ENCODE measurements at places on chromosomes 4 and X.

- DNase-seq = peak; percentile 21
Measured at GRCh38 chr4:98150092-98150761, 7.0 kb upstream of the STPG2 start.

DNA sequence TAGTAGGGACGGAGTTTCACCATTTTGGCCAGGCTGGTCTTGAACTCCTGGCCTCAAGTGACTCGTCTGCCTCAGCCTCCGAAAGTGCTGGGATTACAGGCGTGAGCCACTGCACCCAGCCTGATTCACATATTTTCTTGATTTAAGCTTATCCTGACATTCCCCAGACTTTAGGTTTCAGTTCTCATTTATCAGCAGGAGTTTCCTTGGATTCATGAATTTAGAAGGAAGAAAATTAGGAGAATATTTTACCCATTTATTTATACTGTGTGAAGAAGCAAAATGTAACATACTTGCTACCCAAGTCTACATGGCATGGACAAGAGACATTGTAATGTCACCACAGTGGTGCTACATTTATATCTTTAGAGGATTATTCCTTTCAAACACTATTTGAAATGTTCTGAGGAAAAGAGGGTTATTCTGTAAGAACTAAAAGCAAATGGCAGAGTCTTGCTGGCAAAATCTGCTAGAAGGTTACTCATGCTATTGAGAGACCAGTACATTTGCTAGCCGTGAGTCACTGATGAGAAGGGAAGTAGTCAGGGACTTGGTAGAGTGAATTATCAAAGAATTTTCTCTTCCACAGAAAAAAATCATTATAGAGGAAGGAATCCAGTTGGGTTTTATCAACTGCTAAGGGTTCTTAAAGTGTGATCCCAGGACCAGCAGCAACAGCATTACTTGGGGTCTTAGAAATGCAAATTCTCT is 26.1 kb upstream of the CFAP299 start:
- DNase-seq = peak; percentile 90

GRCh38 chr4:26157541-26157940 is 163.3 kb upstream of the RBPJ start:
- no peak for DNase-seq

DNA sequence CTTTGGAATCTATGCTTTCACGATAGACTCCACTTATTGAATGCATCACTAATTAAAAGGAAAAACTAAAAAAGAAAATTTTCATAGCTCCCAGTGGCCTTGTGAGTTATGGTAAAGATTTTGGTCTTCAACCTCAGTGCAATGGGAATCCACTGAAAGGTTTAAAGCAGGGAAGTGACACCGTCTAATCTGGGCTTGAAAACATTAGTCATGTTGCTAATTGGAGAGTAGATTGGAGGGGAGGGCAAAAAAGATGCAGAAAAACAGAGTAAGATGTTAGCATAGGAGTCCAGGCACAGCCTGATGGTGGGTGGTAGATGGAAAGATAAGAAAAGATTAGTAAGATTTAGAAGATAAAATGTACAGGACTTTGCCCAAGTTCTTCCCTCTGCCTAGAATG is 633.1 kb upstream of the FTHL17 start:
- DNase-seq = no peak

DNA sequence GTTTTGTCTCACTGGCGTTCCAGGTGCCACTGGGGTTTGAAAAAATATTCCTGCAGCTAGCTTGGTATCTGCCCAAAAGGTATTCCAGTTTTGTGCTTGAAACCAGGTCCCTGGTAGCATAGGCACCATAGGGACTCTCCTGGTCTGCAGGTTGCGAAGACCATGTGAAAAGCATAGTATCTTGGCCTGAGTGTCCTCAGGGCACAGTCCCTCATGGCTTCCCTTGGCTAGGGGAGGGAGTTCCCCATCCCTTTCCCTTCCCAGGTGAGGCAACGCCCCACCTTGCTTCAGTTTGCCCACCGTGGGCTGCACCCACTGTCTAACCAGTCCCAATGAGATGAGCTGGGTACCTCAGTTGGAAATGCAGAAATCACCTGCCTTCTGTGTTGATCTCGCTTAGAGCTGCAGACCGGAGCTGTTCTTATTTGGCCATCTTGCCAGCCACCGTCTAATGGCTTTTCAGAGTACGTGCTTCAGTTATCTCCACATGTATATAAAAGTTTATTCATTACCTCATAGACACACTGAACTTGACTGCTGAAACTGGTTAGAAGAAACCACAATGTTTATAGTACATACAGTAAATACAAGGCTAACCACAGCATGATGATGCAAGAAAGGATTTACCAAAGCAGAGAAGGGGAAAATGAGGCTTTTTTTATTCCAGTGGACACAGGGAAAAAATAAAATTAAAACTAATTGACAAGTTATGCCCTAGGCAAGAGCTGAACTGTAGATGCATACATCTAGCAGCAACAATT is 10.6 kb downstream of the PBDC1 start:
- DNase-seq = peak; percentile 52
